ENCODE measurements at places on chromosomes 3 and 15.

DNA sequence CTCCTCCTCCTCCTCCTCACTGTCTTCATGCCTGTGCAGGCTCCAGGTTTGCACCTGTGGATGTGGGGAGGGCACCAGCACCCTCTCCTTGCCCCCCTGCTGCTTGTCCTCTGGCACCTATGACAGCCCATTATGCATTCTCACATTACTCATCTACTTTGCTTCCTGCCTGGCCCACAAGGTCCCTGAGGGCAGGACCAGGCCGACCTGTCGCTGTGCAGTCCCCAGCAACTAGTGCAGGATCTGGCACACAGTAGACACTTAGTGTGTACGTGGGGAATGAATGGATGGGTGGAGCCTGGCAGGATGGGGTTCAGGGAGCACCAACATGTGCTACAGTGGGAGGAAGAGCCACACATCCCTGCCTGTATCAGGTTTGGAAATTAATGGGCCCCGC is 58.3 kb upstream of the TMEM115 start:
- no peak for DNase-seq

DNA sequence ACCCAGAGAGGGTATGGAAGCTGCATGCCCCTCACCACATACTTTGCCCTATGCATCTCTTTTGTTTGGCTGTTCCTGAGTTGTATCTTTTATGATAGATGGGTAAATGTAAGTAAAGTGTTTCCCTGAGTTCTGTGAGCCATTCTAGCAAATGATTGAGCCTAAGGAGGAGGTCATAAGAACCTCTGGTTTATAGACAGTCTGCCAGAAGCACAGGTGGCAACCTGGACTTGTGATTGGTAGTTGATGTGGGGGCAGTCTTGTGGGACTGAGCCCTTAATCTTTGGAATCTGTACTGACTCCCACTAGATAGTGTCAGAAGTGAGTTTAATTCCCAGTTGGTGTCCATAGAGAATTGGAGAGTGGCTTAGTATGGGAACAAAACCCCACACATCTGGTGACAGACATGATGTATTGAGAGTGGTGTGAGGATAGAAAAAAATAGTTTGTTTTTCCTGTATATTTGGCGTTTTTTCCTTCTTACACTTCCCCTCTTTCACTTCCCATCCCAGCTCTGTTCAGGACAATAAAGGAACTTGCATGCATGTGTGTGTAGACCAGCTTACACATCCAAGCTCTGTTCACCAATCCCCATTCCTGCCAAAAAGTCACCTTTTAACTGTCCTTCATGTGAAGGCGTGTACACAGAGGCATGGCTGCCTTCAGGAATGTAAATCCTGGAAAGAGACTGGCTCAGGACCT is 38.1 kb upstream of the SPPL2A start:
- DNase-seq, result no peak

DNA sequence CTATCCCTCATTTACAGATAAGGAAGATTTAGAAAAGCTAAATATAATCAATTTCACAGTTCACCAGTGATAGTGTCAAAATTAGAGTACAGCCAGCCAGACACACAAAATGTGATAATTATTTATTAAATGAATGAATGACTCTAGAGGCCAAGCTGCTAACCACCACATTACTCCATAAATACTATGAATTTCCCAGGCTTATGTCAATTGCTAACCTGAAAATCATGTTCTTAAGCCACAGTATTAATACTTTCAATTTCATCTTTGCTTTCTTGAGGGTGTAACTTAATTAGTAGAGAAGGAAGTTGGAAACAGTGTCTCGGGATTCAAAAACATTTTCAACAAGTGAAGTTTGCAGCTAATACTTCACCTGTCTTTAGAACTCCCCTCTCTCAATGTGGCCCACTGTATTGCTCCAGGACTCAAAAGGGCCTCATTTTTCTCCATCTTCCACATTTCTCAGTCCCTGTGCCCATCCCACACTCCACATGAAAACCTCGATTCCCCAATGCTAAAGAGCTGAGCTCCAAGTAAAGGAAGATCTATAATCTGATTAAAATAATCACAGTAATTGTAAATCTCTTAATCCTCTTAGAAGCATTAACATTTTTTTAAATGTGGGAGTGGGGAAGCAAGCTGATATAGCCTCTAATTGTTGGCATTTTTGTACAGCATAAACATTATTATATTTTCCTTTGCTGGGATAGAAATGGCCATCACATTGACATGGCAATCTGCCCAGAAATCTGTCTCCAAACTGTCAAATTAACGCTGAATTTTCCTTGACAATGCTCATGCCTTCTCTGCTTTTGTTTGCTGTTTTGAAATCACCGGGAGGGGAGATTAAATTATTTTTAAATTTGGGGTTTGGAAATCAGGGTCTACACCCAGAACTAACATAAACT is 765.1 kb downstream of the ROBO1 start:
- no peak for DNase-seq

- DNase-seq, result no peak
Observed at GRCh38 chr15:76904461-76905012, 603 bp downstream of the SCAPER start.

DNA sequence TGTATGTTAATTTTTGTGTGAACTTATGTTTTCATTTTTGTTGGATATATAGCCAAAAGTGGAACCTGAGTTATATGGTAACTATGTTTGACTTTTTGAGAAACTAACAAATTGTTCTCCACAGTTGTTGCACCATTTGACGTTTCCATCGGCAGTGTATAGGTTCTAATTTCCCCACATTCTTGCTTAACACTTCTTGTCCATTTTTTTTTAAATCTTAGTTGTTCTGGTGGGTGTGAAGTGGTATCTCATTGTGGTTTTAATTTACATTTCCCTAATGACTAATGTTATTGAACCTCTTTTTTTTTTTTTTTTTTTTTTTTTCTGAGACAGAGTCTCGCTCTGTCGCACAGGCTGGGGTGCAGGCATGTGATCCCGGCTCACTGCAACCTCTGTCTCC is 8.0 kb downstream of the NISCH start:
- DNase-seq, result no peak

GRCh38 chr3:68004091-68004490 is 349.7 kb upstream of the SUCLG2 start:
- DNase-seq, result no peak

GRCh38 chr3:179414804-179415203 is 36.5 kb downstream of the GNB4 start:
- DNase-seq, result no peak

- DNase-seq, result no peak
Observed at GRCh38 chr3:63051920-63052319, 176.7 kb upstream of the CADPS start.

- no peak for DNase-seq
Observed at GRCh38 chr3:40768536-40768935, 243.8 kb downstream of the ZNF621 start.

DNA sequence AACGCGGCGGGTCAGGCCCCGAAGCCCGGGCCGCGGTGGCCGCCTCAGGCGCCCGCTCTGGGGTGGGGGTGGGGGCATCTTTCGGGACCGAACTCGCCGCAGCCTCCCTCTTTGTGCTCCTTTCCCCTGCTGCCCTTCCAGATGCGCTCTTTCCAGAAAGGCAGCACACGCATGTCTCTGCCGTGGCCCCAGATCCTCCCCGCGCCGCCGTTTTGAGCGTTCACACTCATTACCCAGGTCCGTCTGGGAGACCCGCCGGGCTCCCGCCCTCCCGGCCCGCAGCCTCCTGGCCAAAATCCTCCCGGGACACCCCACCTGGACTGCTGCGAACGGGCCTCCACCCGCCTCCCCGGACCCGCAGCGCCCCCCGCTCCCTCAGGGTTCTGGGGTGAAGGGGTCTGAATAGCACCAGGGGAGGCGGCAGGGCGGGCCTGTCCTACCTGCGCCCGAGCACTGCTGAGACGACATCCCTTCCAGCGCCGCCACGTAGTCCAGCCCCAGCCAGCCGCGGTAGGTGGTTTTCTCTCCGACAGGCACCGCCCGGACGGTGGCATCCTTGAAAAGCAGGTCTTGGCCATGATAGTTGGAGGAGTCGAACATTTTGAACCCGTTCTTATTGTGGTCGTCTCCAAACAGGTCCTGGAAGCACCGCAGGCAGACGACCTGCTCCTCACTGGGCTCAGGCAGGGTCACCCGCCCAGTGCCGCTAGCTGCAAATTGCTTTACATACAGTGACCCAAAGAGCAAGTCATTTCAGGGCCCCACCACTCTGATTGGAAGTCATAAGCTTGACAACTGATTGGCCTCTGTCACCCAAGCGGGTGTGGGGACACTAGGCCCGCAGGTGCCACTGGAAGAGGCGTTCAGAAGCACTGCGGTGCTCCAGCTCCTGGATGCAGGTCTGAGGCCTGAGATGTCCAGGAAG is 25.9 kb downstream of the MELTF start:
- no peak for DNase-seq

DNA sequence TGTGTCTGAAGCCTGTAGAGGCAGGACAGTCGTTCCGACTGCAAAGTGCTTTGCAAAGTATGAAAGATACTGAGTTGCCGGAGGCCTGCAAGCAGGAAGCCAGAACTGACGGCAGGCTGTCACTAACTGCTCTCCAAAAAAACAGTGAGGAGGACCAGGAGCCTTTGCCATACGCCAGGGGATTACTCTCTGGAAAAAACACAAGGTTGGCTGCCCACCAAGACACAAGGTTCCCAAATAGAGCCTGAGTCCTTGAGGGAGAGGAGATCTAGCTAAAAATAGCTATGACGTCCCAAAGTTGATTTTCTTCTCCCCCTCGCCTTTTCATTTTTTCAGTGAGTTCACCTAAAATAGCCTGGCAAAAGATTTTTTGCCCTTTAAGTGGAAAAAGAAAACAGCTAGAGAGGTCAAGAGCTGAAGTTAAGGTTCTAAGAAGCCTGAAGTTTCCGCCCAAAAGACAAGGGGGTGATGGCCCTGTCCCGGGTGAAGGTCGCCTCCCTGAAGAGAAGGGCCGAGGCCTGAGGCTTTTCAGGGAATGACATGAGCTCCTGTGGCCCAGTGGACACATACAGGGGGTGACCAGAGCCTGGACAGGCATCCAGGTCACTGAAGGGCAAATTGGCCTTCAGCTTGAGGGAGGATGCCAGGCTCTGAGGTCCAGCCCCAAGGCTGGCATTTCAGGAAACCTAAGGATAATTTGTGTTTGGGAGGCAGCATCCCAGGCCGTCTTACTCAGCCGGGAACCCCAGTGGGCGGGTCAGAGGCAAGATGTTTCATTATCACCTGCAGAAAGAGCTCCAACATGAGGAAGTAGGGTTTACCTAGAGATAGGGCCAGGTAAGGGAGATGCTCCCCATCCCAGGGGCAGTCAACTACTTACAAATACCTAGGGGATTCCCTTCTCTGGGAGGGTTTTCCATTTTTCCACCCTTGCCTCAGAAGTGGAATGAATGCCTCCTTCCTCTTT is 44.9 kb upstream of the DGKG start:
- DNase-seq, result no peak

DNA sequence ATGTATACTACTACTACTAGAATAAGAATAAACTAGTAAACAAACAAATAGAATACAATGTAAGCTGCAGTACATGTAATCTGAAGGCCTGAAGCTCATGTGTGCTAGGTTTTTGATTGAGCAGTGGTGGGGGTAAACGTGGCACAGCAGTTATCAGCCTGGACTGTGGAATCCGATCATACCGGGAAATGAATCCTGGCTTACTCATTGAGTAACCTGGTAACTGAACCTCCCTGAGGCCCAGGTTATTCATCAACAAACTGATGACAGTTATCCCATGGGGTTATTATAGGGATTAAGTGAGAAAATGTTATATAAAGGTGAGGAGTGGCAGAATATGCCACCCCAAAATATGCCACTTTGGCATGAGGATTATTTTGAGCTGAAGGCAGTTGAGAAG is 339.1 kb downstream of the FHIT start:
- no peak for DNase-seq

GRCh38 chr15:36589971-36590370 is 10.5 kb downstream of the CDIN1 start:
- no peak for DNase-seq

Data from cortex of kidney (tissue), 1 donor.